ENCODE measurements at places on chromosomes 5 and 9.

GRCh38 chr5:71974165-71974564, 133.1 kb upstream of the MAP1B start:
- DNase-seq: no peak

DNA sequence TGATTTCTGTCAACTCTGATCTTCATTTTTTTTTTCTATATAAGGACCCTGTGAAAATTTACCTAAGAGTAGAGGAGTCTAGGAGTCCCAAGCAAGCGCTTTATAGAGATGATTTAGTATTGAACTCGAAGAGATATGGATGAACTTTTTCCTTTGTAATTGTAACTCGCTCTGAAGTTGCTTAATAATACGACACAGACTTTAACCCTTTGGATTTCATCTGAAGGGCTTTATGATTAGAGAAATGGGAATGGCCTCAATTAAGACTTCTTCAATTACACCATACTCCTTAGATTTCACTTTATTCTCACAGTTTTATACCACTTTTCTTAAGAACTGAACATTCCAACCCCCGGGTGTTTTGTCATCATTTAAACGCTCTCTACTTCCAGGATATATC, 647.7 kb downstream of the HTR1A start:
- DNase-seq: no peak

DNA sequence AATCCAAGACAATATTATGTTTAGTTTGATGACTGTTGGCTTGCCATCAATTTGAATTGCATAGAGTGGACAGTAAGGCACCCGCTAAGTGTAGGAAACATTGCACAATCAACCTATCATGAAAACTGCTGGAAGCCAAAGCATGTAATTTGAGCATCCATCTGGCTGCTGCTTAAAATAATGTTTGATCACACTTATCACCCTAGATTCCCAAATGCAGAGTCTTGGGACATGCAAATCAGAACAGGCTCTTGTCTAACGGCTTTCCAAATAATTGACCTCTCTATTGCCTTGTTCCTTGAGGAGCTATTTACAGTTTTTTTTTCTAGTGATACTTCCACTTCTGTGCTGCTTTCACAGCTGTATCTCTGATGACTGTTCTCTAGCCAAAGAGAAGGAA, 342.1 kb downstream of the PRR16 start:
- no peak for DNase-seq

- DNase-seq: no peak
Observed at GRCh38 chr5:121968910-121969607, 7.3 kb downstream of the SRFBP1 start.

- no peak for DNase-seq
Observed at GRCh38 chr5:32562843-32563242, 22.5 kb upstream of the SUB1 start.

DNA sequence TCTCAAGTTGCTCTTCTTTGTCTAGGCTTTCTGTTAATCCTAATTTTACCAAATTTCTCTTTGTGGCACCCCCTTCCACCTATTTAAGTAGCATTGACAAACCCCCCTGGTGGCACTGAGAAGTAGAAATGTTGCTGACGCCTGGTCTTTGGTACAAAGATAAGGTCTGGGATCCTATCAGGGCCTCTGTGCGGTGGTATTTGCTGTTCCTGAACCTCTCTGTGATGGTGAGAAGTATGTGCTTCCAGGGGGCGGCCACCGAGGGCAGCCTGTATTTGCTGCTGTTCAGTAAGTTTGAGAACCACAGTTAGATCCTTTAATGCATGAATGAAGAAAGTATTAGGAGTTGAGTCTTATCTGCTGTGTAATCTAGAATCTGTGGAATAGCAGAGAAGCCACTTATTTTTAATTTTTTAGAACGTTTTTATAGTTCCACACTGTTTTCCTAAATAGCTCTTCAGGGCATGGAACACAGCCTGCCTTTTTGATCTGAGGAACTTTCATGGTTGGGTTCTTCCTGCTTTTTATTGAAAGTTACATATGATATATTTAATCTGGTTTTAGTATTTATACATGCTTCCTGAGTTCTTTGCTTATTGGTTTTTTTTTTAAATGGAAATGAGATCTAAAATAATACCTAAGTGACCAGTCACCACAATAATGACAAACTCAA, 124.2 kb downstream of the TRIO start:
- DNase-seq: no peak

DNA sequence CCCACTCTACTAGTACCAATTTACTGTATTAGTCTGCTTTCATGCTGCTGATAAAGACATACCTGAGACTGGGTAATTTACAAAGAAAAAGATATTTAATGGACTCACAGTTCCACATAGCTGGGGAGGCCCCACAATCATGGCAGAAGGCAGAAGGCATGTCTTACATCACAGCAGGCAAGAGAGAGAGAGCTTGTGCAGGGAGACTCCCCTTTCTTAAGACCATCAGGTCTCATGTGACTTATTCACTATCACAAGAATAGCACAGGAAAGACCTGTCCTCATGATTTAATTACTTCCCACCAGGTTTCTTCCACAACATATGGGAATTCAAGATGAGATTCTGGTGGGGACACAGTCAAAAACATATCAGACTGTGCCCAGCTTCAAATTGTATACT, 11.5 kb downstream of the UGT3A1 start:
- DNase-seq: no peak

- DNase-seq: no peak
Observed at GRCh38 chr5:36585701-36586100, 20.7 kb upstream of the SLC1A3 start.

- DNase-seq: no peak
Observed at GRCh38 chr9:99239341-99240060, 17.4 kb downstream of the SEC61B start.

- no peak for DNase-seq
Observed at GRCh38 chr5:94057217-94057616, 315.8 kb upstream of the POU5F2 start.

DNA sequence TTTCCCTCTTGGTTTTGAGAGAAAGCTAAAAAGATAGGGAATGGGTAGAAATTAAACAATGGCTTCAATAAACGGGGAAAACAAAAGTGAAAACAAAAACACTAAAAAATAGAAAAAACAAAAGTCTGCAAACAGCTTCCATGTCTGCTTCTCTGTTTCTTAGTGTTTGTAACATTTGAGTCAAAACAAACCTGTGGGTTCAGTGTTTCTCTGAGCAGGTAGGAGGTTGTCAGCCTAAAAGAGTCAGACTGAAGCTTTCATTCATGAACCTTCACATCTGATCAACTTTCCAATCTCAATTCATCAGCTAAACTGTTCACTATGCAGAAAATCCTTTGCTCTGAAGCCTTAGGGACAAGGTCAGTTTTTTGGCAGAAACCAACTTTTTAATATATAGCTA, 102.5 kb upstream of the ADAMTS16 start:
- no peak for DNase-seq

GRCh38 chr5:717143-717542, 24.0 kb upstream of the TPPP start:
- no peak for DNase-seq

GRCh38 chr9:37952731-37953130, 48.8 kb upstream of the SLC25A51 start:
- no peak for DNase-seq

GRCh38 chr5:92504346-92504745, 1076.7 kb downstream of the NR2F1-AS1 start:
- no peak for DNase-seq

GRCh38 chr5:1985781-1986180, 103.1 kb upstream of the IRX4 start:
- no peak for DNase-seq

- no peak for DNase-seq
Observed at GRCh38 chr9:20702570-20702969, 18.5 kb downstream of the FOCAD start.

DNA sequence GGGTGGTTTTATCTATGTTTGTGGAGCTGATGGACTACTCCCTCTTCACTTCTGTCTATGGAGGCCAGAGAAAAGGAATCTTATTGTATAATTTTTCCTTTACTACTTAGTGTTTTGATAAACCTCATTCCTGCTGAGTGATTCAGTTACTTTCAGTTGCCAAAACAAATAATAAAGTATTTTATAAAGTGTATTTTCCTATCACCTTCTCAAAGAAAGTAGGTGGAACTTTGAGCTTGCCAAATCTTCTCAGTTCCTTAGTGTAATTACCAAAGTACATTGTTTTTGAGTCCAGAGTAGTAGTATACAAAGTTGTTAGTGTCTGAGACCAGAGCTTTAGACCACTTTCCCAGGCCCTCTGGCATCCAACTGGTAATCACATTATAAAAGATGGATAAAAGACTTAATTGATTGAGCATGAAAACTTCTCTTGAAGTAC, 13.5 kb downstream of the RABGAP1 start:
- DNase-seq: no peak

DNA sequence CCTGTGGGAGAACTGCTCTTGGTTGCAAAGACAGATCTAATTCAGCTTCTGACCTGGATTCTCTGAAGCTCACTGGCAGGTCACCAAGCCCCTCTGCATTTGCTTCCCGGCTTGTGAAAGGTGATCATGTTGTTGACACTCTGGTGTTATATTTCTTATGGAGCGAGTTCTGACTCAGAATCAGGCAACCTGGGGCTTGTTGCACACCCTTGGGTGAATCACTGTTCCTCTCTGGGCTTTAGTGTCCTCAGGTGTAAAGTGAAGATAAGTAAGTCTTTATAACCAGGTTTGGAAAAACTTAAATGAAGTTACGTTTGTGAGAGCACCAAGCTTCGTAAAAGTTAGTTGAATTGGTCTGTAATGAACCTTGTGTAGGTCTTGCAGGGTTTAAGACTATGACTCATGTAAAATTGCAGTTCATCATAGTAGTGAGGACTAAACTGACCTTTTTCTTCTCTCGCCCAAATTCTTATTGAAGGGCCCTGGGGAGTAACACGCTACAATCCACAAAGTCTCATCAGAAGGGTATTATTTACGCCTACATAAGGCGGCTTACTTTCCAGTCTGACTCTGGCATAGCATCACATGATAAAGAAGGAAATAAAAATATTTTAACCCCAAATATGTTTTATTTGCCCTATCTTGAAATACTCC, 218.6 kb downstream of the TMEM38B start:
- DNase-seq: no peak

All from GM13977 (cell line).